Activated effector memory CD4-positive, alpha-beta T cell treated with Interleukin-2 at 50 U/mL for 16 hours (primary cell): ENCODE measurements at places on chromosomes 1 and 21.

- DNase-seq: no peak
These were observed 274.4 kb upstream of the FMN2 start for GRCh38 chr1:239817276-239817675.

DNA sequence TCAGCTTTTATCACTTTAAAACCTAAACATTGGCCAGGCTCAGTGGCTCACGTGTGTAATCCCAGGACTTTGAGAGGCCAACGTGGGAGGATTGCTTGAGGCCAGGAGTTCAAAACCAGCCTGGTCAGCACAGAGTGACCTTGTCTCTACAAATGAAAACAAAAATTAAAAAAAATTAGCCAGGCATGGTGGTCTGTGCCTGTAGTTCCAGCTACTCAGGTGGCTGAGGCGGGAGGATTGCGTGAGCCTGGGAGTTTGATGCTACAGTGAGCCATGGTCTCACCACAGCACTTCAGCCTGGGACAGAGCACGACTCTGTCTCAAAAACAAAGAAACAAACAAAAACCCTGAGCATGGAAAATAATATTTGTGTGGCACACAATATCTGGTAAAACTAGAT, 143.5 kb upstream of the HNRNPU start:
- DNase-seq: no peak

GRCh38 chr1:160405331-160405877, 5.0 kb downstream of the VANGL2 start:
- no peak for DNase-seq

DNA sequence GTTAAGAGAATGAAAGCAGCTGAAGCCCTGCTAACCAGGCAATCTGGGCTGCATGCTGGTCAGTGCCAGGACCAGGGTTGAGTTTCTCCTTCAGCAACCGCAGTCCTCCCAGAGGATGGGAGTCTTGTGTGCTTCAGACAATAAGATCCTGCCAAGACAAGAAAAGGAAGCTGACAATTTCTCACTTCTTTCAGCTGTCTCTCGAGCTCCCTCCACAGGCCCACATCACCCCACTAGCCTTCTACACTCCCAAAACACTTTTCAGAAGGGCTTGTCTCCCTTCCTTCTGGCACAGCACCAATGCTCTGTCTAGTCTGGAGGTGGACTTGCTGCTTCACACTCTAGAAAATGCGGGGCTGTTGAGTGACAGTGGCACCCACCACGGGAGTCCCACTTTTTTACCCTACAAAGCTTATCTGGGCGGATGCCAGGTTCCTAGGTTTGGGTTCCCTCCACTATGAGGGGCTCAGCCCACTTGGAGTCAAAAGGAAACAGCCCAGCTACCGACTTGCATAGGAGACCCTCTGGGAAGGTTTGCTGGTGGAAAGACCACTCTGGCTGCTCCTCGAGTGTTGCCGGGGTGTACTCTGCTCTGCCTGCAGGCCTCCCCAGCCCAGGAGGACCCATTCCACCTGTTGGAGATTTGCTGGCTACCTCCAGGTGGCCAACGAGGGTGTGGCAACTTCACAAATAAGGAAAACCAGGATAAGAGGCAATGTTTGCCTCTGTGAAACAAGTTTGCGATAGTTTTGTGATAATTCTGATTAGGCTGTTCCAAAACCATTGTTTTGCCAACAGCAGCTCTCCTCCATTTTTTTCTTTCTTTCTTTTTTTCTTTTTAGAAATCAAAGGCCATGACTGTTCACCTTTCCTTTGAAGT, 68.9 kb downstream of the TENT5C start:
- no peak for DNase-seq

DNA sequence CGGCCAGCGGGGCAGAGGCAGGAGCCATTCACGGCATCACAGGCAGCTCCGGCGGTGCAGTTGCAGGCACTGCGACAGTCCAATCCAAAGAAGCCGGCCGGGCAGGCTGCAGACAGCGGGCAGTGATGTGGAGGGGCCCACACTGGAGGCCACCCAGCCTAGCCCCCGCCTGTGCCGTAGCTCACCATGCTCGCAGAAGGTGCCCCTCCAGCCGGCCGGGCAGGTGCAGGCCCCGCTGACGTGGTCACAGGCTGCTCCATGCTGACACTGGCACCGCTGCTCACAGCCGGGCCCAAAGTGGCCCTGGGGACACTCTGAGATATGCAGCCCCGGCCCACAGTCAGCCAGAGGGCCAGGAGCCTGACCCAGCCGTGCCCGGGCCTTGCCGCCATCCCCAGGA, 45.1 kb downstream of the ARHGEF16 start:
- DNase-seq: no peak

DNA sequence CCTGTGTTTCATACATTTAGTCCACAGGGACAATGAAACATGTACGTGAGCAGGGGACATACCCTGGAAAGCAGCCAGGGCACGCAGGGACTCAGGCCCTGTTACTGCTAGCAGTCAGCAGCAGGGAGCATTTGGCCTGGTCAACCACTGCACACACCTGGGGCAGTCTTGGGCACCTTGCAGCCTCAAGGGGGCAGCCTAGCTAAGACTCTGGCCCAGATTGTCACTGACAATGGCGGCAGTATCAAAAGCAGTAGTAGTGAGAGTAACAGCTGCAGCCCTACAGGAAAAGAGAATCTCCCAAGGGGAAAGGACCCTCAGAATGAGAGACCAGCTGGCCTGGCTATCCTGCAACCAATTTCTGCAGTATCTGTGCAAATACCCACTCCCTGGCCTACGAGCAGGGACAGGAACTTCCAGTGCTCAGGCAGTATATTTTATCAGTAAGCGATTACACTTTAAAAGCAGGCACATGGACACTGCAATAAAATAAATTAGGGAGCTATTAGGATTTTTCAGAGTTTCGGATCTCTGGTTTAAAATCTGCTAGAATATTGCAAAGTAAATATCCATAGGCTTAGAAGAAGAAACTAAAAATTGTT, 475.6 kb downstream of the LTN1 start:
- DNase-seq: peak; percentile 40

DNA sequence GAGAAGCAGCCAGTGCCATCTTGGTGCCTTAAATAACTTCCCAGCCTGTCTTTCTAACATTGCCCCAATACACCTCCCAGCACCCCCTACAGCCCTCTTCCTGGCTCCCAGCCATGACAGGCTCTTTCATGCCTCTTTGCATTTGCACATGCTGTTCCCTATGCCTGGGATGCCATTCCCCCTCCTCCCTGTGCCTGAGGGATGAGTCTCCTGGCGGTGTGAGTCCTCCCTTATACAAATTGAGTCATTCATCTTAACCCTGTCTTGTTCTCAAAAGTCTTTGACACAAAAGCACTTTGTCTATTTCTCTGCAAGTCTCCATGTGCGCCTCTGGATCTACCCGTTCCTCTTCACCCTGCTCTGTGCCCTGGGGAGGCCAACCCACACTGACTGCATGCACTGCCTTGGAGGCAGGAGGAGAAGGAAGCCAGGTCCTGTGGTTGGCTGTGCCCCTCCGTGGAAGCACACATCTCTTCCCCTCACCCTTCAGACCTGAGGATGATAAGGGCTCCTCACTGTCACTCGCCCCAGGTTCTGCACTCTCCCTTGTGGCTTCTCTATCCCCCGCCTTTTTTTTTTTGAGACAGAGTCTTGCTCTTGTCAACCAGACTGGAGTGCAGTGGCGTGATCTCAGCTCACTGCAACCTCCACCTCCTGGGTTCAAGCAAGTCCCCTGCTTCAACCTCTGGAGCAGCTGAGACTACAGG, 25.1 kb downstream of the CDCP2 start:
- no peak for DNase-seq

- DNase-seq: no peak
These were observed 40.8 kb upstream of the LRRC3 start for GRCh38 chr21:44414291-44415072.

DNA sequence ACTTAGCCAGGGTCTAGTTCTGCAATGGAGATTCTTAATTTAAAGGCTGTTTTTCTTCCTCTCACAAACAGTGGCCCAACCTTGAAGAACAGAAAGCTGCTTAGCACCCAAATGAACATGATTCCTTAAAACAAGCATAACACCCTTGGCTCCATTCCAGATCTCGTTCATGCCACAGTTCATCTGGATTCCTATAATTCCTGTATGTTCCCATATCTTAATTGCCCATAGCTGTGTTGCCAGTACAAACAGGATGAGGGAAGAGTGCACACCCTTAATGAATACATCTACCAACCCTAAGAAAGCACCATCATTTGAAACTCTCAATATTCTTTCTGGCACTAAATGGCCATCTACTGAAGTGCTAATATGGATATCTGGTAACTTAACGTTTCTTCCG, 45.5 kb downstream of the TGFB2 start:
- no peak for DNase-seq

GRCh38 chr1:8076176-8076575, 50.1 kb upstream of the ERRFI1 start:
- no peak for DNase-seq

DNA sequence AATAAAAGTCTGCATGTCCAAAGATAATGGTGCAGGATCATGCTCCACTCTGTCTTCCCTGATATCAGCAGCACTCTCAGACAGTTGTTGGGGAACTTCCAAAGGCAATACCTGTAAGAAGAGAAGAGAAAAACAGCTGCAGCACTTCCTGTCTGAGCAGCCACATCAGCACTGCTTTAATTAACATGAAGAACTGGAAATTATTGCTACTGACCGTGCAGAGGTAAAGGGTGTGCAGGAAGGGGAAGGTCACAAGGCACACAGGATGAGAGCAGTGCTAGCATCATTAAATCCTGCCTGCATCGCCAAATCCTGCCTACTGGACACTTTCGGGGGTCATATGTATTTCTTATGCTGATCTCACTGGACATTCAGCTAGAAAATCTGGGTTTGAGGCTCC, 379.0 kb downstream of the LMX1A start:
- DNase-seq: no peak

DNA sequence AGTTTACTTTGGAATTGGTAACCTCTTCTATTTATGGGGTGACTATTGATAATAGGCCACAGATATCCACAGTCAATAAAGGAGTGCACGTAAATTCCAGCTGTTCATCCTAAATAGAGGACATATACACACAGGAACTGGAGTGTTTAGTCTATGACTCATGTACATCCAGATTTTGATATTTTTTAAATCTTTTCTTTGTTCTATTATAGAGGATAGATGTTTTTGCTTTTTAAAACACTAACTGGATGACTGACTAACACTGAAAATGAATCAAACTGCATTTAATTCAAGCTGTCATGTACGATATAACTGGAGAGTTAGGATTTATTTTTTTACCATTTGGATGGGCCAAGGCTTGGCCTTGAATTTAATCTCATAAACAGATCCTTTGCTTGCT, 45.9 kb downstream of the RGL1 start:
- DNase-seq: no peak

GRCh38 chr1:232767305-232768074, 37.7 kb upstream of the MAP10 start:
- no peak for DNase-seq

- DNase-seq: no peak
These were observed 12.6 kb upstream of the MAPKAPK2 start for GRCh38 chr1:206672011-206672688.

DNA sequence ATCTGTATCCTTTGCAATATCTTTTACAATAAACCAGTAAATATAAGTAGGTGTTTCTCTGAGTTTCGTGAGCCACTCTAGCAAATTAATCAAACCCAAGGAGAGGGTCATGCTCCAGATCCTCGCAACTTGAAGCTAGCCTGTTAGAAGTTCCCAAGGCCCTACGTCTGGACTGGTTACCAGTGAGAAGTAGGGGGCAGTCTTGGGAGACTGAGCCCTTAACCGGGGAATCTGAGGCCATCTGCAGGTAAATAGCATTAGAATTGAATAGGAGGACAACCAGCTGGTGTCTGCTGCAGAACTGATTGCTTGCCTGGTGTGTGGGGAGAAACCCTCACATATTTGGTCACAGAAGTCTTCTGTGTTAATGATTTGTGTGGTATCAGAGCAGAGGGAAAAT, 190.5 kb downstream of the RYR2 start:
- DNase-seq: no peak

- DNase-seq: no peak
These were observed 56.0 kb upstream of the C1orf21 start for GRCh38 chr1:184330875-184331274.

DNA sequence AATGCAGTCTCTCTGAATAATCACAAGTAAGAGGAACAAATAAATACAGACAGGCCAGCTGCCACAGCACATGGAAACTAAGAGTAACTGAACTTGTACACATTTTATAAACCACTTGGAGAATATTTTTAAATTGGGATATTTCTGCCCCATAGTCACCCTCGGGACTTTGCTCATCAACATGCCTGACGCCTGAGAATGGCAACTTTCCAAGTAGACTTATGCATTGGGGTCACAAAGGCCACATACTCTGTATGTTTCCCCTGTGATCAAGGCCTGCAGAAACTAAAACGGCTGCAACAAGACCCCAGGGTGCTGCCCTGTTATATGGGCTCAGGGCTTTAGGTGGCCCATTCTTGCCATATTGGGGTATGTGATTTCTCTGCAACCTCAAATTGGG, 38.3 kb upstream of the GJA5 start:
- no peak for DNase-seq

- DNase-seq: no peak
These were observed 36.5 kb upstream of the GPR157 start for GRCh38 chr1:9165396-9165795.

- DNase-seq: peak; percentile 33
These were observed 25.4 kb upstream of the RGS16 start for GRCh38 chr1:182629499-182630096.

DNA sequence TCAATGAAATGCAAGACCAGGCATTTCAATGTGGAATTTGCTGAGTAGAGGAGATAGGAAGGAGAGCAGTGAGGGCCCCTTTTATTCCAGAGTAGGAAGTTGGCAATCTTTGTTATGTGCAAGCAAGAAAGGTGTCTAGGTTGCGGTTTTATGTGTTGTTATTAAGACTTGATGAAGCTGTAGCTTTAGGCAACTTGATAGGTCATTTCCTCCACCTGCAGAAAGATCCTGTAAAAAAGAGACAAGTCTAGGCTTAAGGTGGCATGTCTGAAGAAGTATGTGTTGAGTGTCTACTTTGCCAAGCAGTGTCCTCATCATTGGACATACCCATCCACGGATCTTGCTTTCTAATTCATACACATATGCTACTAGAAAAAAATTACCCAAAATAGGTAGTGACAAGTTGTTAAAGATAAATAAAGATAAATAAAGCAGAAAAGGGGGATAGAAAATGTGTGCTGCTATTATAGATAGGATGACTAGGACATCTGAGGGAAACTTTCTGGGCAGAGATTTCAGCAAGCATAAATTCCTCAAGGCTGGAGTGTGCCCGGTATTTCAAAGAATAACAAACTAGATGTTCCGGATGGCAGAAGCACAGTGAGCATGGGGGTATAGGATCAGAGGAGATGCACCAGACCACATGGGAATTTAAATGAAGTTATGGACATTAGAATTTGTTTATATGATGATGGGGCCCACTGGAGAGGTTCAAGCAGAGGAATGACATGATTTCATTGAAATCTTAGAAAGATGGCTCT, 335.0 kb downstream of the TGFB2 start:
- DNase-seq: no peak
